ENCODE measurements at places on chromosomes 7 and 10. TPM values are rescaled to one million over a fixed set of nuclear protein-coding genes. Genes with fewer than 3 reads are reported as not detected.

- peaks cover 45% of the 10 kb centered on the region for H3K36me3 ChIP-seq
- no peak overlapping the region for H3K27ac ChIP-seq
- H3K4me1 ChIP-seq, result no peaks in the 10 kb centered on the region
- no peaks in the 10 kb centered on the region for H3K27me3 ChIP-seq
- no peak for DNase-seq
Observed at GRCh38 chr10:84390364-84390763, 62.0 kb downstream of the CCSER2 start.

GRCh38 chr7:132387596-132387995, 188.7 kb downstream of the PLXNA4 start:
- H3K27me3 ChIP-seq, result no peaks in the 10 kb centered on the region
- H3K4me1 ChIP-seq, result no peaks in the 10 kb centered on the region
- no peaks in the 10 kb centered on the region for H3K36me3 ChIP-seq
- H3K27ac ChIP-seq, result no peak overlapping the region

DNA sequence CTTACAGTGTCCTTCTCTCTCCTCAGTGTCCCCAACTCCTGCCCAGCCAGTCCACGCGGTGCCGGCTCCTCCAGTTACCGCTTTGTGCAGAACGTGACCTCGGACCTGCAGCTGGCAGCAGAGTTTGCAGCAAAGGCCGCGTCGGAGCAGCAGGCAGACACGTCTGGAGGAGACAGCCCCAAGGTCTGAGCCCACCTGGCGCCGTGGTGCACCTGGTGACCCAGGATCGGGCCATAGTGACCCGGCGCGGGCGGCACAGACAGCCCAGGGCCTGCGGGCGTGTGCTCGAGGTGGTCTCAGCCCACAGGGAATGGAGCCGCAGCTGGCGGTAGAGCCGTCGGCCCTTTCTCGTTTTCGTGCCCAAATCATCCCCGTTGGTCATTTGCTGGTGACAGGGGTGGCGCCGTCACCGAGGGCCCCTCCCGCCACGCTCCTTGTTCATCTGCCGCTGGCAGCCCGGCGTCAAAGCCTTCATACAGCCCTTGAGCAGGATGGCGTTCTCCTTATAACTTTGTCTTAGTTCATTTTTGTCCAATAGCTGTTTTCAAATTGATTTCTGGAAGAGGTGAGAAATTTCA, 20.9 kb upstream of the AP5Z1 start:
- H3K36me3 ChIP-seq, result peaks cover 10% of the 10 kb centered on the region
- no peaks in the 10 kb centered on the region for H3K27me3 ChIP-seq
- DNase-seq, result no peak
- no peak overlapping the region for H3K4me3 ChIP-seq
- no peak overlapping the region for H3K27ac ChIP-seq
- no peaks in the 10 kb centered on the region for H3K4me1 ChIP-seq

GRCh38 chr10:48606530-48607355, 1.9 kb upstream of the ARHGAP22 start:
- H3K4me3 ChIP-seq, result no peak overlapping the region
- no peaks in the 10 kb centered on the region for H3K36me3 ChIP-seq

DNA sequence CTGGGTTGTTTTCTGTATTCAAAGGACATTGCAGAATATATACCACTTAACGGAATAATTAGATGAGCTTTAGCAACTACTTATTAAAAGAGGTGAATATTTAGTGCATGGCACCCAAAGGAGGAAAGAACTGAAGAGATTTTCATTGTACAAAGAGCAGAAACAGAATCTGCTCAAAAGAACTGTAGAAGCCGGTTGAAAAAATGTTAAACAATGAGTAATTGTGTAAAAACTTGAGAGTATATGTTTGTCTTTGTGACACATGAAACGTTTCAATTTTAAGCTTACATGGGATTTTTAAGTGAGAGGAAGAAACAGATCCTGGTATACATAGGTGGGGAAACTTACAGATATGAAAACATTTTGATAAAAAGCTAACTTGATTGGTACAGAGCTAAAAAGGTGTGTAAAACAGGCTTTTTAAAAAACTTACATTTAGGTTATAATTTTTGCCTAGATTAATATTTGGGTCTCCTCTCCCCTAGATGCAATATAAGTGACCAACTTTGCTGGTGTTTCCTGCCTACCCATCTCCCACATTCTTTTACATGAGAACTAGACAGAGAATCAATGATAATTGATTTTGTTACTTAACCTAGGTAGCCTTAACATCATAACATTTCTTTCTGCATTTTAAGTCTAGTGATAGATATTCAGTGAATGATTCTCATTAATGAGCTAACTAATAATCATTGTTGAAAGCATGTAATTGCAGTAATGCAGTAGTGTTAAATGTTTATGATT, 6.8 kb downstream of the ARL5B start:
- DNase-seq, result no peak
- peaks cover 6% of the 10 kb centered on the region for H3K4me1 ChIP-seq
- H3K36me3 ChIP-seq, result peaks cover 39% of the 10 kb centered on the region
- no peaks in the 10 kb centered on the region for H3K27me3 ChIP-seq
- H3K27ac ChIP-seq, result no peak overlapping the region

- no peak overlapping the region for H3K4me3 ChIP-seq
- no peak for DNase-seq
- H3K27me3 ChIP-seq, result no peaks in the 10 kb centered on the region
- no peaks in the 10 kb centered on the region for H3K36me3 ChIP-seq
- H3K27ac ChIP-seq, result no peak overlapping the region
Observed at GRCh38 chr7:120981888-120982615, 6.5 kb upstream of the CPED1 start.

Gene UMAD1
- total RNA-seq, result 8.5 TPM

Gene UNC5B
- total RNA-seq, result 28.4 TPM

Data from H9 (cell line).